ENCODE measurements at places on chromosomes 16 and 17.

DNA sequence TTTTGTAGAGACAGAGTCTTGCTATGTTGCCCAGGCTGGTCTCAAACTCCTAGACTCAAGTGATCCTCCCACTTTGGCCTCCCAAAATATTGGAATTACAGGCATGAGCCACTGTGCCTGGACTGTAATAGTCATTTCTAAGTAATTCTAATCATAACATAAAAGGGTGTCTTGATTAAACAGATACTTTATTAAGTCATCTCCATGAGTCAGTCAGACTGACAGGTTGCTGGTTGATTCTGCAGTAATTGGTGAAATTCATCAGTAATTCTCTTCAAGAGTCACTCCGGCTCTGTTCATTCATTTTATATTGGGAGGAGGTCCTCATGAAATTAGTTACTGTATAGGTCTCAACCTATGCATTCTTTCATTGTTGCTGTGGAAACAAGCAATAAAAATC lies 85.6 kb downstream of the SPECC1 start:
- DNase-seq, result no peak

GRCh38 chr17:45743626-45744326 lies 40.3 kb upstream of the CRHR1 start:
- no peak for DNase-seq

GRCh38 chr16:85002099-85002541 lies 9.2 kb downstream of the ZDHHC7 start:
- DNase-seq, result no peak

GRCh38 chr16:72073560-72074230 lies 10.7 kb downstream of the HPR start:
- DNase-seq, result no peak

DNA sequence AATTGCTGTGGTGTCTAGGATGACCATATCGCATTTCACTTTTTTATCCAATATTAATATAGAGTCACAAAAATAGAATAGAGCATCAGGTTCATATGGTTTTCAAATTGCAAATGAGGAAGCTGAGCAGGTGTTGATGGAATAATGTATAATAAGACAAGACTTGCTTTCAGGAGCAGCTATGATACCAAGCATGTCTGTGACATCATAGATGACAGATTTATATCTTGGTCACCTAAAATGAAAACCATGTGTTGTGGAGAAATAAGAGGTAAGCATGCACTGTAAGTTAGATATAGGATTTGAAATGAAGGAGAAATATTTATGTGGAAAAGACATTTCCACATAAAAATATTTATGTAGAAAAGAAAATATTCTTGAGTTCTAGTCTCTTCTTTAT lies 8.6 kb downstream of the MEIOC start:
- DNase-seq, result no peak
